Hematopoietic multipotent progenitor cell treated with erythropoietin and hydrocortisone succinate and interleukin-3 and kit ligand, for 17 days (in vitro differentiated cells): ENCODE measurements at places on chromosomes 13 and 19.

GRCh38 chr19:995051-995827 is 5.0 kb upstream of the GRIN3B start:
- no peak for DNase-seq

- DNase-seq = no peak
Observed at GRCh38 chr13:59689057-59689456, 474.7 kb downstream of the DIAPH3 start.

DNA sequence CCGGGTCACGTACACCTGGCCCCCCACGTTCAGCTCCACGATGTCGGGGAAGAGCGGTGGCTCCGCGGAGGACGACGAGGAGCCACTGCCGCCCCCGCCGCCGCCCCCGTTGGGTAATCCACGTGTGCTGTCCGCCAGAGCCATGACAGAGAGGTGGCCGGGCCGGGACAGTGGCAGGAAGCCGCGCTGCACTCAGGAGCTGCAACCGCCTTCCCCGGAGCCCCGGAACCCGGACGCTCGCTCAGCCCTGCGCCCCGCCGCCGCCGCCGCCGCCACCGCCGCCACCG is 257 bp downstream of the KCTD12 start:
- DNase-seq = no peak

DNA sequence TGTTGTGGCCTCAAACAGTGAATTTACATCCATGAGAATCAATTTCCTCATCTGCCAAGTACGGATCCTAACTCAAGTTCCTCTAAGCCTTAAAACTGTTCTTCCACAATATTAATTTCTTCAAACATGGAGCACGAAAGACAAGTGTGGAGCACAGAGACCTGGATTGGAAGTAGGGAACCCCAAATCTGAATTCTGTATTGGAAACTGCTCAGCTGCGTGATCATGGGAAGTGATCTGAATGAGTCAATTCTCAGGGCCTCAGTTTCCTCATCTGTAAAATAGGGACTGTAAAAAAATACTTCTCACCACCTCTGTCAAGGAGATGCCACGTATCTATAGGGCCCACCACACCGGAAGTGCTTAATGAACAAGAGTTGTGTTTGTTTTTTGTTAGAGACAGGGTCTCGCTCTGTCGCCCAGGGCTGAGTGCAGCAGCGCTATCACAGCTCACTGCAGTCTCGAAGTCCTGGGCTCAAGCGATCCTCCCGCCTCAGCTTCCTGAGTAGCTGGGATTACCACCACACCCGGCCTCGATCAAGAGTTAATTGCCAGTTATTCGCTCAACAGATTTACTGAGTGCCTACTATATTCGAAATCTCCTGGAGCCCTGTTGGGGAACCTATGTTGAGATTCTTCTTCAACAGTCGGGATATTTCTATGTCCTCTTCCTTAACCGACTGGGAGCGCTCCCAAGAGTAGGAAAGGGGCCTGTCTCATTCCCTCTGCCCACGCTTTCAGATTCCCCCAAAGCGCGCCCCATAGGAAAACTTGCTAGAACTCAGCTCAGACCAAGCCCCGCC is 1.6 kb downstream of the SERTAD3 start:
- no peak for DNase-seq

GRCh38 chr19:18895038-18895823 is 727 bp downstream of the CERS1 start:
- DNase-seq = no peak

- no peak for DNase-seq
Observed at GRCh38 chr13:91115776-91116175, 231.7 kb upstream of the MIR17HG start.

DNA sequence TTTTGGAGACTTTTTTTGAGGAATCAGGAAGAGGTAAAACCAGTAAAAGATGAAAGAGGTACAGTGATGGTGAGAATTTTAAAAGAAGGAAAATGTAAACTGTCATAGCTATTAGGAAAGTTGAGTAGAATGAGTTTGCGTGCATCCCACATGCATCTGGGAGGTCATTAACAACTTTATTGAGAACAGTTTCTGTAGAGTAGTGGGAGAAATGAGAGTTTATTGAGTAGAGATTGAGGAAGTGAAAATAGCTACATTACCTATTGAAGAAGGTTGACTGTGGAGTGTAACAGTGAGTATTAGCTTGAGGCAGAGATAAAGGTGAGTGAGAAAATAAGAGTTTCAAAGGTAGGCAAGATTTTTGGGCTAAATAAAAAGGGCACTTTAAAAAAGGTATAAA is 38.7 kb downstream of the BRCA2 start:
- DNase-seq = no peak

- DNase-seq = peak; percentile 91
Observed at GRCh38 chr19:574658-575526, 2.5 kb downstream of the BSG start.

DNA sequence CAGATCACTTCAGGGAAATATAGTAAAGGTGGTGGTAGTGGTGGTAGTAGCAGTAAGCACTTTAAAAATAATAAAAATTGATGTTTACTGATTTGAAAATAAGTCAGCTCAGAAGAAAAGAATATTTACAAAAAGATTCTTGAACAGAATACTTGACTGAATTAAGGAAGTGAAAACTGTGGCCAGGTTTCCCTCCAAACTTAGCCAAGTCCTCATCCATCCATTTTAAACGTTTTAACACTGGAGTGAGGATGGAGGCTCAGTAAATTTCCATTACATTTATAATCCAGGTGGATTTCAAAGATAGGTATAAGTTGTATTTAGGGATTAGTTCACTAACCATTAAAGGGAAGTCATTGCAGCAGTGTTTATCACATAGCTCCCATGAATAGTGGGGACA is 221.5 kb downstream of the RGCC start:
- no peak for DNase-seq

- DNase-seq = no peak
Observed at GRCh38 chr13:78659732-78660494, 958 bp upstream of the OBI1 start.

DNA sequence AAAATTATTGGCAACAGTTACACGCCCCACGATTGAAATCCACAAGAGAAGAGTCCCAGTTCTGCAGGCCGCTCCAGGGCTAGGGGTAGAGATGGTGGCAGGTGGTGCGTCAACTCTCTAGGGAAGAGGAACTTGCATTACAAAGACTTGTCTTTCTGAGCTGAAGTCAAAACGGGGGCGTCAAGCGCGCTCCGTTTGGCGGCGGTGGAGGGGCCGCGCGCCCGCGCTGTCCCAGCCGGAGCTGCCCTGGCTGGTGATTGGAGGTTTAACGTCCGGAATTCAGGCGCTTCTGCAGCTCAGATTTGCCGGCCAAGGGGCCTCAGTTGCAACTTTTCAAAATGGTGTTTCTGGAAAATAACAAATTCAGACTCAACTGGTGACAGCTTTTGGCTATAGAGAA is 38.9 kb downstream of the SOX1 start:
- DNase-seq = no peak

GRCh38 chr13:112966776-112967175 is 2.2 kb upstream of the MCF2L start:
- DNase-seq = no peak

DNA sequence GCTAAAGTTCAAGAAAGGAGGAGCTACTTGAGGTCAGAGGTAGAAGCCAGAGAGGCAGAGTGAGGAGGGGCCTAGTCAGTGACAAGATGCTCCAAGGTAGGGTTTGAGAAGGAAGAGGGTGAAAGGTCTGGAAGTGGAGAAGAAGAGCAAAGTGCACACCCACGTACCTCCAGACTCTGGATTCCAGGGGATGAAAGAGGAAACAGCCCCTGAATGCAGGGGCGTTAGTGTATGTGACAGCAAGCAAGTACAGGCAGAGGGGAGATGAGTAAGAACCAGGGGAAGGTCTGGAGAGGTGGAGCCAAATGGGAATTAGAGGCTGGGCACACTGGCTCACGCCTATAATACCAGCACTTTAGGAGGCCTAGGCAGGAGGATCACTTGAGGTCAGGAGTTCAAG is 8.7 kb downstream of the RPS28 start:
- no peak for DNase-seq

GRCh38 chr19:41311613-41312012 is 1.6 kb downstream of the CCDC97 start:
- DNase-seq = no peak

DNA sequence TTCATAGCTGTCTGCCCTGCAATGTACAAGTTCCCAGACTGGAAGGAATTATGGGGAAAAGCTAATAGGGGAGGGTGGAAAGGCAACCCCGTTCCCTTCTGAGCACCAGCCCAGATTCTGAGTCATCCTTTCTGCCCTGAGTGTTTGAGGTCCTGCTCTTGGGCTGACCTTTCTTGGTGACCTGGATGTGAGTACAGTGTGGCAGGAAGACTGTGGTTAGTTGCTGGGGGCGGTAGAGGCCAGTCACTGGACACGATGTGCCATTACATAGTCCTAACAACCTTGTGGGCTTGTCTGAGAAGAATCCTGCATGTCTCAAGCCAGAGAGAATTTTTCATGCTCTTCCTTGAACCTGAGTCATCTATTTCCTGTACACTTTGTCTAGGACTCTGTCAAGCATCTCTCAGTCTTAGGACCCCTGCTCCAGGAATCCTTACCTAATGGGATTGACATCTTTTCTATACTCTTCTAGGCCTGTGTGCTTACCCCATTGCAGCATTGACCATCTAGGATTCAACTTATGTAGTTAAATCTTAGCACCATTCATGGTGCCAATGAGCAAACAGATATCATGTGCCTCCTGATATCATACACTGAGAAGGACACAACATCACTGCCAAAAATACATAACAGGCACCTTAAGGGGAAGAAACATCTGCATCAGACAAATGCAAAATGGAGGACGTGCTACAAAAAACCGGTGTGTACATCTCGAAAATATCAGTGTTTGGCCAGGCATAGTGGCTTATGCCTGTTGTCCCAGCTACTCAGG is 8.1 kb upstream of the ANGPTL4 start:
- DNase-seq = no peak

DNA sequence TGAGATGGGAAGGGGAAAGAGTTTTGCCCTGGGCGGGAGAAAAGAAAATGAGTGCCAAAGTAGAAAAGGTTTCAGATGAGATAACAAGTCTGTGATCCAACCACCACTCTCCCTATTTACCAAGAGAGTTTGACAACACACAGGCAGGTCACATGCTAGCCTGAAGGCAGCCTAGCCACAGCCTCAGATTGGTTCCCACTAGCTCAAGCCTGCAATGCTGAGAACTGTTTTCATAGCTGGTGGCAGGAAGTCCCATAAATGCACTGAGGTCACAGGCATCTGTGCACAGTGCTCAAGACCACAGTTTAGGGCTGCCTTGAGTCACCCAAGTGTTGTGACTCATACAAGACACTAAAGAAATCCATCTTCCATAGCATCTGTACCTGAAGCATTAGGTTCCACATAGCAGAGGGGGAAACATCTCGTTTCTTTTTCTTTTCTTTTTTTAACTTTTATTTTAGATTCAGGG is 18.5 kb upstream of the POP4 start:
- DNase-seq = no peak

GRCh38 chr19:6947745-6948144 is 60.4 kb downstream of the ADGRE1 start:
- DNase-seq = no peak

GRCh38 chr19:4337906-4338440 is 654 bp downstream of the STAP2 start:
- no peak for DNase-seq

DNA sequence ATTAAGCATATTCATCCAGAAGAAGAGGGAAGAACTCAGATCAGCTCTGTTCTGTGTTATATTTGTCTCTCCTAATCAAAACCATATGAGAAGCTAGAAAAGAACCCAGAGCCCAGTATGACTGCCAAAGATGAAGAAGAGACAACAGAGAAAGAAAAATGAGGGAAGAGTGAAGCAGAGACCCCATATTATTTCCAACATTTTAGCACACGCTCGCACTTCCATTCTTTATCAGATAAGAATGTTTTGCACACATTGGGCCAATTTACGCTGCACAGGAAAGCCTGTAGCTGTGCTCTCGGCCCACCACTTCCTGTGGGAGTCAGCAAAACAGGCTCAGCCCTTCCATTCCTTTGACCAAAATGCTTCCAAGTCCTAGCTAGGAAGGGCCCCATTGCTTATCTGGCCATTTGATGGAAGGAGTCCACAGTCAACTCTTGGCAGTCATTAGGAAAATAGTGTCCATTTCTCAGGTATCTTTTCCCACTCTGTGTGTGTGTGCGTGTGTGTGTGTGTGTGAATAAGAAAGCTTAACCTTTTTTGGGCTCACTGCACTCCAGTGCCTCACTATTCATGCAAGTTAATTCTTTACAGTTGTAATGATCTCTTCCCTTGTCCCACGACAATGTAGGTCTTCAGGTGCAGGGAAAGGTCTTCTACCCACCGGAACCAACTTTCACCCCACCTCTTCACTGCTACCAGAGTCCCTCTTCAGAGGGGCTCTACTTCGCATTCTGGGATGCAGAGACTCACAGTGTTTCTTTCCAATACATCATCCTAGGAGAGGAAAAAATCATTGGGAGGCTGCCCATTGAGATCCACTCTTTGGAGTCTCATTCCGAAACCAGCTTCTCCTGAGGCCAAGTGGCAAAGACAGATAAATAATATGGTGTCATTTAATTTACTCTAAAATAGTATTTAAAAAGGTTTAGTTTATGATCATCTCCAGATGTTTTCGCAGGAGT is 237.5 kb downstream of the COG6 start:
- no peak for DNase-seq

DNA sequence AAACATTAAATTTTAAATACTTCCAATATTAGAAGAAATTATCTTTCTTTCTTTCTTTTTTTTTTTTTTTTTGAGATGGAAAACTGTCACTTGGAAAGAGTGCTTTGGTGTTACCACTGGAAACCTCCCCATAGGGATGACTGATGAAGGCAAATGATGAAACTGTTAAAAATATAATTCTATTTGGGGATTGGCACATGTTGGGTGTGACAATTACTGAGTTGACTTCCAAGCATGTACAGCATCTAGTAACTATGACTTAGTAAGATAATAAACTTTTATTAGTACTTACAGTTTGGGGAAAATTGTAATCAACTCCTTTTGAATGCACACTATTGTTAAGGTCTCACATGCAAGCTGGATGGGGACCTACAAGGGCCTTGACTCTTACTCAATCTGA is 592.5 kb downstream of the KCTD12 start:
- no peak for DNase-seq

- DNase-seq = peak; percentile 94
Observed at GRCh38 chr19:47231215-47232054, 436 bp upstream of the BBC3 start.

DNA sequence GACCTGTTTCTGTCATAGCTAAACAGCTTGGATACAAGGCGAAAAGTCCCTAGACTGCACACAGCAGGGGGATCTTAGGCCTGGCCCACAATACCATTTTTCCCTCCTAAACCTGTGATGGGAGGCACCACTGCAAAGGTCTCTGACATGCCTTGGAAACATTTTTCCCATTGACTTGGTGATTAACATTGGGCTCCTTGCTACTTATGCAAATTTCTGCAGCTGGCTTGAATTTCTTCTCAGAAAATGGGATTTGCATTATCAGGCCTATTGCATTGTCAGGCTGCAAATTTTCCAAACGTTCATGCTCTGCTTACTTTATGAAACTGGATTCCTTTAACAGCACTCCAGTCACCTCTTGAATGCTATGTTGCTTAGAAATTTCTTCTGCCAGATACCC is 136.2 kb upstream of the TSHZ3 start:
- no peak for DNase-seq
